Muscle of arm (tissue), 14 donors: ENCODE measurements at places on chromosomes 2 and 18. TPM values are rescaled to one million over a fixed set of nuclear protein-coding genes. Genes with fewer than 3 reads are reported as not detected.

DNA sequence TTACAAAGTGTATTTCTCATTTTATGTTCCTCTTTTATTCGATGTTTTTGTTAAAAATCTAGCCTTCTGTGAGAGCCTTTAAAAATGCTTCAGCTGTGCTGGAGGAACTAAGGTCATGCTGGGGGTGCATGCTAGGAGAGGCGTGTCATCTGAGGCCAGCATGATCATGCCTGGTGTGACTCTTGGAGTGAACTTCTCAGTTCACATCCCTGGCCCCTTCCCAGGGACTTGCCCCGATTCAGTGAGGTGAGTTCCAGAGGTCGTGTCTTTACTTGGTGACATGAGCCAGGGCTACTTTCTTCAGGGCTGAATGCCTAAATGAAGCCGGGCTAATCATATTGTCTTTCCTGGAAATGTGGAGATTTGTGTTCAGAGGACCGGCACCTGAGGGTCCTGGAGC is 264.9 kb downstream of the MREG start:
- DNase-seq, result no peak

DNA sequence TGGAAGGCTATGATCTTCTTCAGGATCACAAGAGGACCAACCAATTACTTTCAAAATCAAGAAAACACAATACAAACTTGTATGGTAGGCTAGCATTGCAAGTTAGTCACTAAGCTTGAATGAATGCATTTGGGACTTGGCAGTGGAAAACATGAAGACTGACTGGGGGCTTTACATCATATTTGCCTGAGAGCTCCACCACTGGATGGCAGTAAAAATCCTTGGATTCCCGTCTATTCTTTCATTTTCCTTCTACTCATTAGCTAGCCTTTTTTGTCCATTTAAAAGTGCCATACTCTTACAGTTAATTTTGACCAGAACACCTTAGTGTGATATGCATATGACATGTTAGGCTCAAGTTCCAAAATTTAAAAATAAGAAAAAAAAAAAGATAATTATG is 63.5 kb upstream of the RASGRP3 start:
- DNase-seq, result no peak

DNA sequence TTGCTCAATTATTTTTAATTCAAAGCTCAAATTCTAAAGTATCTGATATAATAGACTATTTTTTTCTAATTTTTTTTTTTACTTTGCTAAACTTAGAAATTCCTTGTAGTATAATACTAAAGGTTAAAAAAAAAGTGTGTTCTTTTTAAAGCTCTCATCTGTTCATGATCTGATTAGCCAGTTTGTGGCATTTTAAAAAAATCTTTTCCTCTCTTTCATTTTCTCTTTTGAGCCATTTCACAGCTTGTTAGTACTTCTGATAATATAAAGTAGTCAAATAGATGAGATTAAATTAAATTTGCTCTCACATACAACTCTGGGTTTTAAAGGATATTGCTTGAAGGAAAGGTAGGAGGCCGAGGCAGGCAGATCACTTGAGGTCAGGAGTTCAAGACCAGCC is 40.7 kb upstream of the NEMP2 start:
- DNase-seq, result no peak

DNA sequence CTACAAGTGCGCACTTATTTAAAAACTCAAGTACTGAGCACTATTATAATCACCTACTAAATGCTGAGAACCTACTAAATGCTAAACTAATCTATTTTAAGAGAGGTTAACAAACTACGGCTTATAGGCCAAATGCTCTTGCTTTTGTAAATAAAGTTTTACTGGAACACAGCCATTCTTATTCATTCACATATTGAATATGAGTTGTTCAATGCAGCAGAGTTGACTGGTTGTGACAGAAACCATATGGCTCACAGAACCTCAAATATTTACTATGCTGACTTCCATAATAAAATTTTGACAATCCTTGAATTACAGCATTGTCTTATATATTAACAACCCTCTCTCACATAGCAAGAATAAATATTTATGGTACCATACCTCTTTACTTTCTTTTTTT is 103.2 kb downstream of the ZNF521 start:
- no peak for DNase-seq

GRCh38 chr2:28344756-28345373 is 47.8 kb upstream of the FOSL2 start:
- no peak for DNase-seq

- no peak for DNase-seq
Observed at GRCh38 chr2:127681976-127682857, 6.9 kb upstream of the LIMS2 start.

- DNase-seq, result no peak
Observed at GRCh38 chr2:219429958-219430606, 4.6 kb upstream of the SPEG start.

GRCh38 chr2:105782123-105782522 is 37.4 kb downstream of the NCK2 start:
- DNase-seq, result no peak

- no peak for DNase-seq
Observed at GRCh38 chr2:15911686-15912085, 28.7 kb upstream of the MYCN start.

- DNase-seq, result no peak
Observed at GRCh38 chr2:132654968-132655367, 15.0 kb downstream of the LYPD1 start.

GRCh38 chr2:41337956-41338355 is 709.9 kb upstream of the PKDCC start:
- DNase-seq, result no peak

DNA sequence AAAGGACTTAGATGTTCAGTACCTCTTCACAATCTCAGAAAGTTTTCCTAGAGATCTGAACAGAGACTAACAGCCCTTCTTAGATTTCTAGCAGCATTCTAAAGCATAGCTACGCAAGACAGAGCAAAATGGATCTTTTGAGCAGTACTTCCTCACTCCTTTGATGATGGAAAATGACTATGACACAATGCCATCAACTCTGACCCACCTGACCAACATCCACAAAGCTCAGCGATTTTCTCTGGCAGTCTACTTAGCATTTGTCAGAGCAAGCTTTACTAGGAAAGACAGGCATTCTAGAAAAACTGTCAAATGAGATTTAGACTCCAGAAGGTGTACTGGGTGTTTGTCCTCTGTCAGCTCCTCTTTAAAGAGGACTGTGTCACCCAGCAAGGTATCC is 180.9 kb upstream of the ACVR2A start:
- DNase-seq, result no peak

DNA sequence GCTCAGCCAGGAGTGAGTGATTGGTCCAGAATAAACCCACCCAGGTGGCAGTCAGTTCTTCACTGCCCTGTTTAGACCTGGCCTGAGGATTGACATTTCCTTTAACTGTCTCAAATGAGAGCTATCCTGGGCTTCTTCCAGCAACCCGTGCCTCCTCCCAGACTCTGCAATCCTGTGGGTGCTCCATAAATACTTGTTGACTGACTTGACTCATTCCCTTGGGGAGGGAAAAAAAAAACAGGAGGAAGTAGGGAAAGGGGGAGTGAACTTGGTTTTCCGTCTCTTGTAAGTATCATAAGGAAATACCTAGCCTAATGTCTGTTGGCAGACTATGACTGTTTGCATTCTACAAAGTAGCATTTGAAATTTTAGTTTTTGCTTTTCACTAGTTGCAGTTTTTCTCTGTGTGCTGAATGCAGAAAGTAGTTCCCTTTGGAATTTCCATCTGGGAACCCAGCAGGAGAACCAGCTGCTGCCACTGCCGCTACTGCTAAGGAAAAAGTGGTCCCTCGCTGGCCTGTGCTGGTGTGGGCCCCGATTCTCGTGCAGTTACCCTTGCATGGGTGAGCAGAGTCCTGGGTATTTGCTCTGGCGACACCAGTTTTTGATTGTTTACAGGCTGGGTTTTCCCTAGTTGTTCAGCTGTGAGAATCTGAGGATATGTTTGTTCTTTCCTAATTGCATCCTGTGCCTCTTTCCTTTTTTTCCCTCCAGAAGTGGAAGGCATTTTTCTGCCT is 78.8 kb downstream of the TGOLN2 start:
- DNase-seq, result peak; percentile 68

DNA sequence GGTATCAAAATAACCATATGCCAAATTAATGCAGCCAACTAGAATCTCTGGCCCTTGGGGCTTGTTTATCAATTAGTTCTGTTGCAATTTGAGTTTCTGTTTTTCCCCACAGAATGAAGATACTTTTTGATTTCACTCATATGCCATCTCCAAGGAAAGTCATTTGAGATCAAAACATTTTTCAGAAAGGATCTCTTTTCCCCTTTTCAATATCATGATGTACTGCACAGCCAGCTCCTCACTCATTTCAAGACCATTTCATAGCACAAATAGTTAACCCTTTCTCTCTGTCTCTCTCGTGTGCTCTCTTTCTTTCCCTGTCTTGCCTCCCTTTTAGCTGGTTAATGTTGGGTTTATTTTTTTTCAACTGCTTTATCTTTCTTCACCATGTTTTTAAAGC is 387.3 kb downstream of the STK39 start:
- DNase-seq, result no peak

GRCh38 chr18:68944330-68944729 is 146.4 kb downstream of the CCDC102B start:
- DNase-seq, result no peak

GRCh38 chr2:174835797-174836255 is 71.6 kb upstream of the CHRNA1 start:
- DNase-seq, result no peak

DNA sequence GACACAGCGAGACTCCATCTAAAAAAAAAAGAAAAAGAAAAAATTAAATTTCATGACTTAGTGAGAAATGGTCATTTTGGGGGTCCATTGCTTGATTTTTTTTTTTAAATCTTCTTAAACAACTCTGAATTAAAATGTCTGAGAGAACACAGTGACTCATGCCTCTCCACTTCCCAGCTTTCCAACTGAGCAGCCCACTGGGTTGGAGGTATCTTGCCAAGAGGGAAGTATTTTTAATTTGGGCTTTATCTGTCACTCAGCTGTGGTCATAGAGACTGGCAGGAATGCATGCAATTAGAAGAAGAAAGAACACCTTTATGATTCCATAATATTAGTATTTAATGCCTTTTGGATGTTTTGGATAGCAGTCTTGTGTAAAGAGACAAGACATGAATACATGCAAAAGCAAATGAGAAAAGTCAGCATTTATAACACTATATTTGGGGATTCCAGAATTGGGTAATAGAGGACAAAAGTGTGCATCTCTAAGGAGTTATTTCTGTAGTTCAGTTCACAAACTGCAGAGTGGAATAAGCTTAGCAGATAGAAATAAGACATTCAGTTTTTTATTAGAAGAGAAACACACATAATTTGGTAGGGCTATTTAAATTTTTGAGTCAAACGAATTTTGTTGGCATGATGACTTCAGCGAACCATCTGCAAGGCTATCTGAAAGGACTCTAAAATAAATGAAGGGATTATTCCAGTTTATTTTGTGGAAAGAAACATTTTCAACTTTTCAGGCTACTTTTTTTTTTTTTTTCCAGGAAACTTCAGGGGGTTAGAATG is 254.8 kb downstream of the TGIF1 start:
- DNase-seq, result no peak

GRCh38 chr2:209536363-209536762 is 112.5 kb downstream of the MAP2 start:
- DNase-seq, result no peak

DNA sequence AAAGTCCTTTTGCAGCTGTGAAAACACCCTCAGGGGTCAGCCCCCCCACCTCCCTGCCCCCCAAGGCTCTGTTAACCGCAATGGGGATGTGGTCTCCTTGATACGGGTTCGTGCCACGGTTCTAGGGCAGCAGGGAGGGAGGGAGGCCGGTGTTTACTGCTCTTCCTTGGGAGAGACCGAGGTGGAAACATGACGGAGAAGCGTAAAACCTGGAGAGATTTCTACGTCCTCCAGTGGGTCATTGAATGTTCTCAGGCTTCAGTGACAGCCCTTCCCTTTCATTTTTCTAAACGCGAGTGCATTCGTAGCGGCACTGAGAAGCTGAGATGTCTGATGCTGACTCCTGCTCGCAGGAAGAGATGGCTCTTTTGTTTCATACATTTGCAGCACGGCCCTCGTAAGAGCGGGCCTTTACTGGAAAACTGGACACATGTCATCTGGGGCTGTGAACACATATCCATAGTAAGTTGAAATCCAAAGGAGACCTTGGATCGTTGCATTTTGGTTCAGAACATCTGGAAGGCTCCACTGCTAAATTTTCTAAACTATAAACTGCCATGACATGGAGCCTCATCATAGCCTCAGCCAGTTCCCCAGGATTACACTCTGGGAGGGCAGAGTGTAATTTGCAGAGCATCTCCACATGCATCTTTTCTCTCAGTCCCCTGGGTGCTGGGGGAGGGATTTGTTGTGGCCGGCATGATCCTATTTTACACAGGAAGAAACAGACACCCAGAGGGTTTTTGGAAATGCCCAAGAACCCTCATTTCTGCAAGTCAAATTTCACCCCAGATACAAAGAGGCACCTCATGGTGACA is 40.6 kb upstream of the HDAC4 start:
- DNase-seq, result no peak

DNA sequence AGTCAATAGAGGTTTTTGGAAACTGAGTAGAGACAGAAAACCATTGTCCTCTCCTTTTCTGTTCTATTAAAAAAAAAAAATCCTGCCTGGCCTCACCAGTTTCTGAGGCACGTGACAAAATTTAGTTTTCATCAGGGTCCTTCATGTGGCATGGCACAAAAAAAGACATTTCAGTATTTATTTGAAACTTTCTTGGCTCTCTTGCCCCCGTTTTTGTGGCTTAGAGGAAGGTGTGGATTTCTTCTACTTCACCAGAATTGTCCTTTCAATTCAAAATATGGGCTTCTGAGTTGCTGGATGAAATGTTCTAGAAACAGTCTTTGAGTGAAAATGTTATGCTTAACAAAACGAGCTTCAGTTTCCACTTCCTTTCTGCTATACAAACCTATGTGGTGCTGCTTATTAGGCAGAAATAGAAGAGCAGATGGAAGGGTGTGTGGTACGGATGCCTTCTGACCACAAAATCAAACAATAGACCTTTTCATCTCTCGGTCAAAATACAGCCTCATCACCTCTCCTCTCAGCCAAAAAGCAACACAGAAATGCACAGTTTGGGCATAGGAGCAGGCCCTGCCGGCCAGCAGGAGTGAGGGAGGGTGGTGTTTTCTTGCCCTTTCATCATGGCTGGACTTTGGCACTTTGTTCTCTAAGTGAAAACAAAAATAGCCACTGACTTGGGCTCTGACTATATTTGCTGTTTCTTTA is 89.2 kb downstream of the SH3RF3 start:
- no peak for DNase-seq

- DNase-seq, result no peak
Observed at GRCh38 chr2:137921105-137921880, 43.0 kb upstream of the HNMT start.

Gene IL36RN
- polyA plus RNA-seq, result 5.0 TPM

Gene CAPN14
- polyA plus RNA-seq, result 0.14 TPM

Gene DDX18
- 69.8 TPM for polyA plus RNA-seq

Gene BIN1
- 861 TPM for polyA plus RNA-seq

Gene MROH2A
- polyA plus RNA-seq, result 0.21 TPM

Gene GCKR
- polyA plus RNA-seq, result not detected

Gene CABYR
- not detected for polyA plus RNA-seq
